Smooth muscle cell of the brain vasculature (primary cell): ENCODE measurements at places on chromosomes 1 and 21.
A peak's percentile ranks its signal among the peaks of the same experiment; 100 is the strongest.

- DNase-seq, result no peak
Measured at GRCh38 chr1:25037174-25038074, 107.3 kb upstream of the RUNX3 start.

DNA sequence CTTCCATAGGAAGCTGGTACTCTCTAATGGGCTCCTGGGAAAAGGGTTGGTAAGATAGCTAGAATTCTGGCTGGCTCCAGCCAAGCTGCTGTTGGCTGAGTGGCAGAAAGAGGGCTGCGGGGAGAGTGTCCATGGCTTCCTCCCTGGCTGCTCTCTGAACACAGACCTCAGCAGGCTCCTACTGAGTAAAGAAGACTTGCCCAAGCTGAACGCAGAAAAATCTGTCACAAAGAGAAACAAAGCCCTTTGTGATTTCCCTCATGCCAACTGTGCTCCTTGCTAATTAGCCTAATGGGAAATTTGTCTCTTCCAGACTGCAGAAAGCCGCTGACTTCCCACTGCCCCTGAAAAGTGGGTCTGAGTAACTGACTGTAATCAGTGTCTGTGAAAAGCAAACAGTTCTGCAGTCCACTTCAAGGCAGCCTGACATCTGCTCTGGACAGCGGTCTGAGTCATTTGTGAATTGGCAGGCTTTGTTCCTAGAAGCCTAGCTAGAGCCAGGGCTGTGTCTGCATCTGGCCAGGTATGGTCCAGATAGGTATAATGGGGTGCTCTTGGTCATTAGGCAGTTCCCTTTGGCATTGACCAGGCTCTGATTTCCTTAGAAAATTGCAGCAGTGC, 282.8 kb downstream of the ZNF648 start:
- DNase-seq, result no peak

- no peak for DNase-seq
Measured at GRCh38 chr21:44333509-44334328, 5.5 kb downstream of the CFAP410 start.

- DNase-seq, result peak; percentile 57
Measured at GRCh38 chr1:205354259-205355074, 2.3 kb downstream of the KLHDC8A start.

DNA sequence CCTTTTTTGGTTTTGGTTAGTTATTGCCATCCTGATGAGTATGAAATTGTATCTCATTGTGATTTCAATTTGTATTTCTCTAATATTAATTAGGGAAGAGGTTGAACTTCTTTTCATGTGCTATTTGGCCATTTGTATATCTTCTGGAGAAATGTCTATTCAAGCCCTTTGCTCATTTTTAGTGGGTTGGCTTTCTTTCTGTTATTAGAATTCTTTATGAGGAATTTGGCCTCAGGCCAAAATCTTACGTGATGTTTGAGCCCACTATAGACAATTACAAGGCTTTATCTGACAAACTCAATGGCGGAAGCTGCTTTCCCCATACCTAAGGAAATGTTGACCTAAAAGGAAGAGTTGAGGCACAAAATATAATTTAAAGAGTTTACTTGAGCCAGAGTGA, 32.9 kb downstream of the IVNS1ABP start:
- DNase-seq, result no peak

- DNase-seq, result no peak
Measured at GRCh38 chr1:25120281-25120680, 112.0 kb downstream of the SYF2 start.

GRCh38 chr1:111835514-111835913, 79.8 kb downstream of the DDX20 start:
- no peak for DNase-seq

DNA sequence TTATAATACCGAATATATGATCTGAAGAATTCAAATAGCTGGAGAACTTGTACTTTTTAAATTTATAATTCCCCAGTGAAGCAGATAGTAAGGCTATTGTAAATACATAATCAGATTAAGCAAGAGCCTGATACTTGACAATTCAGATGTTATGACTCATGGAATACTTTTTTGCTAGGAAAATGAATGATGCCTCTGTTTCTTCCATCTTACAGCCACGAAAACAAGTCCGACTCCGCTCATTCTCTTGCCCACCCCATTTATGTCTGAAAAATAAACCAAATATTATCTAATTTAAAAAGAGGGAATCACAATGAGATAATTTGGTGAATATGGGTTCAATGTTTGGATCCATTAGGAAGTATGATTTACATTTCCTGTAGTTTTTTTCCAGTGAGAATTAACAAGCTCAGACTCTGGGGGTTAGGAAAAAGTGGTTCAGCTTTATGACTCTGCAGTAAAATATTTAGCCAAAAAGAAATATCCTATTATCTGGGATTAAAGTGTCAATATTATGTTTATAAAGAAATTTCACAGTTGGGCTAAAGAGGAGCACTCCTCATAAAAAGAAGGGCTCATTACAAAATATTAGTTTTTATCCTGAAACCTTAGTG, 50.4 kb upstream of the DAB1 start:
- no peak for DNase-seq

- DNase-seq, result no peak
Measured at GRCh38 chr1:30659702-30660101, 63.7 kb downstream of the MATN1 start.

- DNase-seq, result no peak
Measured at GRCh38 chr1:48697066-48697707, 79.5 kb downstream of the BEND5 start.

- no peak for DNase-seq
Measured at GRCh38 chr1:153309441-153309840, 3.3 kb downstream of the PGLYRP3 start.

GRCh38 chr1:219917851-219918466, 10.4 kb downstream of the SLC30A10 start:
- no peak for DNase-seq

GRCh38 chr1:107637101-107637500, 327.9 kb downstream of the VAV3 start:
- DNase-seq, result no peak

GRCh38 chr1:65343286-65343685, 33.9 kb downstream of the DNAJC6 start:
- DNase-seq, result no peak

- no peak for DNase-seq
Measured at GRCh38 chr1:156475568-156476500, 24.7 kb downstream of the MEF2D start.

GRCh38 chr1:231985296-231986023, 358.9 kb downstream of the DISC1 start:
- DNase-seq, result no peak

DNA sequence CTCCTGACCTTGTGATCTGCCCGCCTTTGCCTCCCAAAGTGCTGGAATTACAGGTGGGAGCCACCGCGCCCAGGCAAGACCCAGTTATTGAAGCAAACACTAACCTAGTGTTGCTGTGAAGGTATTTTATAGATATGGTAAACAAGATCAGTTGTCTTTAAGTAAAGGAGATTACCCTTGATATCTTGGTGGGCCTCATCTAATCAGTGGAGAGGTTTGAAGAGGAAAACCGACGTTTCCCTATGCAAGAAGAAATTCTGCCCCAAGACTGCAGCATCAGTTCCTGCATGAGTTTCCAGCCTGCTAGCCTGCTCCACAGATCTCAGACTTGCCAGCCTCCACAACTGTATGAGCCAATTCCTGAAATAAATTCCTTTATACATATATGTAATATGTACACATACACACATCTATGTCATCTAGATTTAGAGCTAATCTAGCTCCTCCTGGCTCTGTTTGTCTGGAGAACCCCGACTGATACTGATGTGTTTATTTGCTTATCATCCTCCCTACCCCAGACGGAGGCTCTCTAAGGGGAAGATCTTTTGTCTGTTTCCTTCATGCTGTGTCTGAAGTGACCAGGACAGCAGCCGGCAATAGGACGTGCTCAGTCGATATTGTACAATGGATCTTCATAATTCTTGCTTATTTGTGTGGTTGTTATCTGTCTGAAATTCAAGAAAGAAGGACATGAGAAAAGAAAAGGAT, 90.9 kb downstream of the IER5 start:
- DNase-seq, result no peak

- no peak for DNase-seq
Measured at GRCh38 chr1:31064718-31065309, 703 bp downstream of the PUM1 start.

DNA sequence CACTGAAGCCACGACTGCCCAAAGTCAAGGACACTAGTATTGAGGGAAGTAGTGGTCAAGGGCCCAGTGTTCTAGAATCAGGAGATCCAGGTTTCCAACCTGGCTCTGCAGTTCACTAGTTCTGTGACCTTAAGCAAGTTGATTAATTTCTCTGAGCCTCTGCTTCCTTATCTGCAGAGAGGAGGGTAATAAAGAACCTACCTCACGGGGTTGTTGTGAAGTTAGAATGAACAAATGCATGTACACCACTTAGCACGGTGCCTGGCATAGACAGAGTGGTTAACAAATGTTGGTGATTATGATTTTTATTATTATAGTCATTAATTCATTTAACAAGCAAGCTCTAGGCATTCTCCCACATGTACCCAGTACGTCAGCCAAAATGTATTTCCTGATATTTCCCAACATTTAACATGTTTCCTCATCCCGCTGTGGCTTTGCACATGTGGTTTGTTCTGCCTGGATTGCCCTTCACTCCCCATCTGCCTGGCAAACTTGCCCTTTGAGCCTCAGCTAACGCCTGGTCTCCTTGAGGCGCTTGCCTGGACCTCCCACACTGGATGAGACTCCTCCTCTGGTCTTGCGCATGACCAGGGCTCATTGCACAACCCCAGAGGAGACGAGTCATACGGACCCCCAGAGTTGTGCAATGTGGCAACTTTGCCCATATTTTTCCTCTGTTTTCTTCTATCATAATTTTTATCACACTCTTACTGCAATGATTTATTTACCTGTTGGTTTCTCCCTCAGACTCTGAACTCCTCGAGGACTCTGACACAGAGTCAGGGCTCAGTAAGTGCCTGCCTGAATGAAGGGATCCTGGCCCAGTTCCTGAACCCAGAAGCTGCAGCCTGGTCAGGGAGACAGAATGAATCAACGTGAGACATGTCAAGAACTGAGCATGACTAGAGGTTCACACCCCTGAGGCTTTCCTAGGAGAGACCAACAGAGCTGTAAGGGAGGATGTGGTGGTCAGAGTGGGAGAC, 20.7 kb upstream of the MFSD2A start:
- DNase-seq, result no peak

- DNase-seq, result no peak
Measured at GRCh38 chr1:18341291-18342069, 139.2 kb upstream of the KLHDC7A start.

- no peak for DNase-seq
Measured at GRCh38 chr1:53601867-53602775, 136.8 kb downstream of the GLIS1 start.

DNA sequence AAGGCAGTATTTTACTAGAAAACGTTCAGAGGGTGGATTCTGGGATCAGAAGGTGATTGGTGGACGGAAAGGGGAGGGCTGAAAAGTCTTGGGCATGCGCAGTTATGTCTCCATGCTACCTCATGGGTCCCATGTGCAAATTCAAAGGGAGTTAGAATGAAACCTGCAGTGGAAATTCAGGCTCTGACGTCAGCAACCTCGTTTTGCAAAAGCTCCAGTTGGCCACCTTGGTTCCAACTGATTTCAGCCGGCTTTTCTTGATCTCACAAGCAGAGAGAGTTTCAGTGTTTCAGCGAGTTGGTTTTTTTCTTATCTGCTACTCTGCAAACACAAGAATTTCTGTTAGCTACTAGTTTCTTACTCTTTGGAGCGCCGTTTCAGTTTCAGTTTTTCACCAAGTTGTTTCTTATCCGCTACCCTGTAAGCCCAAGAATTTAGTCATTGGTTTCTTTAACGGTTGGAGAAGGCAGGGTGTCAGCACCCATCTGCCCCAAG, 69.8 kb upstream of the PGBD5 start:
- DNase-seq, result no peak

- no peak for DNase-seq
Measured at GRCh38 chr1:111717450-111717849, 21.7 kb downstream of the INKA2 start.

GRCh38 chr1:85599681-85600080, 19.1 kb downstream of the CCN1 start:
- DNase-seq, result no peak

GRCh38 chr1:109891930-109892329, 18.7 kb upstream of the CSF1 start:
- DNase-seq, result no peak

DNA sequence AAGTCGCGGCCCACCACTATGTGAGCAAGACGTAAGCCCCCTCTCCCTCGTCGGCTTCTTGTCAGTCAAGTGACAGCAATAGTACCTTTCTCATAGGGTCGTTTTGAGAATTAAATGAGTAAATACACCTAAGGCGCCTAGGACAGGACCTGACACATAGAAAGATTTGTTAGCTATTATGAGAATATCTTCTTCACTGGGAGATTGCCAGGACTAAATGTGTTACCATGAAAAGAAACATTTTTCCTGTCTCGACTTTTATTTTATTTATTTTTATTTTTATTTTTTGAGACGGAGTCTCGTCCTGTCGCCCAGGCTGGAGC, 798 bp downstream of the PMF1 start:
- DNase-seq, result no peak

GRCh38 chr1:57222801-57223200, 201.1 kb downstream of the DAB1 start:
- no peak for DNase-seq

DNA sequence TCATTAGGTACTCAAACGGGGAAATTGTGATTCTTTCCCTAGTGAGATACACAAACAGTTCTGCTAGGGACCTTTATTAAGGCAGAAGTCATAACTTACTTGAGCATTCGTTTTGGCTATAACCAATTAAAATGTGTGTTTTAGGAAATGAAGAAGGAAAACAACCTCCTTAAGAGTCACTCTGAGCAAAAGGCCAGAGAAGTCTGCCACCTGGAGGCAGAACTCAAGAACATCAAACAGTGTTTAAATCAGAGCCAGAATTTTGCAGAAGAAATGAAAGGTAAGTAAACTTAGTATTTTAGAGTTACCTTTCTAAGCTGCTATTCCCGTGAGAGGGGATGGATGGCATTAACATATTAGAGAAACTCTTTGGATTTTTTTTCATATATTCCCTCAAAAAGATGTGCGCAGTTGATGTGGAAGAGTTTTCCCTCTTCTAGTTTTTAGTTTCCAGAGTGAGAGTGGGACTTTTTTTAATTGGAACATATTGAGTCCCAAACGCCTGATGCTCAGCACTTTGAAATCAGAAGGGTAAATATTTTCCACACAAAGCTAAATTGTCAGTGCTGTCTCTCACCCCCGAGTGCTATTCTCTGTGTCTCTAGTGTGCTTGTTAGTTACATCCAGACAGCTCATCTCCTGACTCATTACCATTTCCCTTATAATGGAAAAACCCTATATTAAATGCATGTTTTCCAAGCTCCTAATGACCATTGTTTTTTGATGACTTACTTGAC, 34.9 kb downstream of the CENPF start:
- DNase-seq, result peak; percentile 23

GRCh38 chr1:153527023-153527682, 8.6 kb downstream of the S100A6 start:
- DNase-seq, result no peak

GRCh38 chr1:233383984-233384383, 56.5 kb downstream of the MAP3K21 start:
- DNase-seq, result no peak

GRCh38 chr1:211353562-211354212, 27.1 kb downstream of the TRAF5 start:
- no peak for DNase-seq
